ENCODE measurements at places on chromosomes 2 and 18. TPM values are rescaled to one million over a fixed set of nuclear protein-coding genes. Genes with fewer than 3 reads are reported as not detected.

GRCh38 chr2:56749152-56749752 is 565.5 kb downstream of the CCDC85A start:
- DNase-seq, result no peak

LBX2 gene
- 1.8 TPM for total RNA-seq

- no peak for DNase-seq
Measured at GRCh38 chr2:196389670-196390069, 218.3 kb upstream of the STK17B start.

DNA sequence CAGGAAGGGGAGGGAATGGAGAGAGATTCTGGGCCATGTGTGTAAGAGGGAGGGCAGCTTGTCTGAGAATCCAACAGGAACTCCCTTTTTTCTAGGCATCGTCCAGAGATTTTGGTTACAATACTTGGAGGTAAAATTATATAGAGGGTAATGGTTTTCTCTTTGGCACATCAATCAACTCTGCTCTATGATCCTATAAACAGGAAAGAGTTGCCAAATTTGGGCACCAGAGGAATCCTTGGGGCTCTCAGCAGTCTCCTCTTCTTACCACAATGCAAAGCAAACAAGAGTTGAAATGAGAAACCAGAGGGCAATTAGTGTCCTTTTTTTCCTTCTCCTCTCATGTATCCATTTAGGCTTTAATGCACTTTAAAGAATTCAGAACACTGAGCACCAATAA is 243.4 kb downstream of the SLC8A1 start:
- no peak for DNase-seq

DNA sequence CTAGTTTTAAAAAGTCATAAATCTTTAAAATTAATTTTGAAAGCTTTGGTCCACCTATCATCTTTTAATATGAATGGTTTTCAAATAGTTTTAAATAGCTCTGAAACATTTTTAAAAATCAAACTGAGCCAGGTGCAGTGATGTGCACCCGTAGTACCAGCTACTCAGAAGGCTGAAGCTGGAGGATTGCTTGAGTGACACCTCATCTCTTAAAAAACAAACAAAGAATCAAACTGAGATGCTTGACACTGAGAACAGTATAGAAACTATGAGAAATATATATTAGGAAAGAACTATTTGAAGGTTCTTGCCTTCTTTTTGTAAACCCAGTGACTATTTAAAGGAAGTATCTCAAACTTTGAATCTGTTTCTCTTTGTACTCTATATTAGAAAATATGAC is 67.4 kb downstream of the BARD1 start:
- no peak for DNase-seq
